Upper lobe of left lung (tissue), 6 donors: ENCODE measurements at places on chromosomes 4 and X. TPM values are rescaled to one million over a fixed set of nuclear protein-coding genes. Genes with fewer than 3 reads are reported as not detected.

DNA sequence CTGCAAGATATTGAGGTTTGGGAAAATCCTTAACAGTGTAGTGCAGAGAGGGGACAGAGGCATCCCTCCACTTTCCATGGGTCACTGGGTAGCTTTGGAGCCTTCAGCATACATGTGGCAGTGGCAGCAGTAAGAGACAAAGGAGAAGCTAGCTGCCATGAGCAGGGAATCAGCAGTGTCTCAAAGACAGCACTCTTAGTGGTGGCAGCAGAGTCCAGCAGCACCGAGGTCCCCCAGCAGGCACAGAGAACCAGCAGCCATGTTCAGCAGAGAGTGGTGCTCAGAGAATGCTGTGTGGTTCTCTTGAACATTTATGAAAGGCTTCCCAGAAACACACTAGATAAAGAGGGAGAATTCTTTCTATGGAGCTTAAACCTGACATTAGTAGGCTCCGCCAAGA, 308.5 kb downstream of the CENPC start:
- no peak for DNase-seq

- DNase-seq = peak; percentile 50
These were observed 770 bp downstream of the SMAD1 start for GRCh38 chr4:145482209-145483037.

DNA sequence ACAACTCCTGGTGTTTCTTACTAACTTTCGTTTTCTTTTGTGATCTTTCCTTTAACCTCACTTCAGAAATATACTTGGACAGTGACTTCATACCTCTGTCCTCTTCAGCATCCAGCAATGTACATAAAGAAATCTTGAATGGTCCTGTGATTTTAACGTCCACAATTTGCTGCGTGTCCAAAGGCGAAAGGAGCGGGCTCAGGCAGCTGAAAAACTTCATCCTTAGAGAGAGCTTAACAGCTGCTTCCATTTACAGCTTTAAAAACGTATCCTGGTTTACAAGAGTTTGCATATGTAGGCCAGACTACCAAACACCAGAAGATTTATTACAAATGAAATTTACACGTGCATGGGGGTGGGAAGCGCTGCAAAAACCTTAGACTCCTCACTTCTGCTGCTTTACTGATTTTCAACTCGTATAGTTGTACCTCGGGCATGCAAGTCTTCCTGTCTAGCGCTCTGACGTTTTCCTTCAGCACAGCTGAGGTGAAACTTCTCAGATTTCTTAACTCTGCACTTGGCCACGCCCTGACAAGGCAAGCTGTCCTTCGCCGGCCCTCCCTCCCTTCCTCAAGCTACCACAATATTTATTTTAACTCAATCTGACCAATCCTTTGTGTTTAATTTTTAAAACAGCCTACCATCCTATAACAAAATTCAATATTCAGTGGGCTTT, 406.4 kb downstream of the FAM47A start:
- no peak for DNase-seq

GRCh38 chr4:144318797-144319196, 178.3 kb upstream of the GYPA start:
- no peak for DNase-seq

GRCh38 chrX:72532366-72532765, 40.3 kb downstream of the HDAC8 start:
- DNase-seq = no peak

DNA sequence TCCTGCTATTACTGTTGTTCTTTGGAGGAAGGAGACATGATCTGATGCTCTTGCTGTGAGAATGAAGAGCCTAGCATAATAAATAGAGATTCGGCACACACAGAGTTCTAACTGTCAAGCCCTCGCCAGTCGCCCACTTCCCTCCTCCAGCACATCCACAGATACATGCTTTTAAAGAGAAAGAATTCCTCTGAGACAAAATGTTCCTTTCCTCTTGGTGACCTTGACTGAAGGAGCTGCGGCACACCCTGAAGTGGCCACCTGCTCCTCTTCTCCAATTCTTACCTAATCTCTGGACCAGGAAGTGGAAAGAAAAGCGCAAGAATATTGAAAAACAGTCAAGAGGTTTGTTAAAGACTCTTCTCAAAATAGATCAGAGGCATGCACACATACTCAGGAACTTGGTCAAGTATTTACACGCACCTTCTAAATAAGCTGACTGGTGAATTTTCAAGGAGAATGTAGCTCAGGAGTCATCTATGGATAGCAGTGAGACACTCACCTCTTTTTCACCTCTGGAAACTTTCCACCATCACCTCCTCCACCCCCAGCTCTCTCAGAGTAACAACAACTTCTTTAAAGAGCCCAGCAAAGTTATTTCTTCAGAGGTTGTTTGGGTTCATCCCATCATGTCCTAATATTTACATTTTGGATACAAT, 95.4 kb downstream of the PARM1 start:
- DNase-seq = peak; percentile 63

DNA sequence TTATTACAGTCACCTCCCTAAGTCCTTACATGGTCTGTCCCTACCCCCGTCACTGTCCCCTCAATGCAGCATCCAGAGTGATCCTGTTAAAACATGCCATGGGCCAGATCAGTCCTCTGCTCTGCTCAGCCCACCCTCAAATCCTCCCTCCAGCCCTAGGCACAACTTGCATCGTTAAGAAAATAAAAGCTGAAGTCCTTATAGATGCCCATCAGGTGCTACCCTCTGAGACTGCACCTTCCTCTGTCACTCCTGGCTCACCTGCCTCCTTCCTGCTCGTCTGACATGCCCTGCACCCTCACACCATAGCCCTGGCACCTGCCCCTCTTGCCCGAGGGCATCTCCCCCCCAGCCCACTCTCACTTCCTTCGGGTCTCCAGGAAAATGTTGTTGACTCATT, 4.1 kb downstream of the STK32B start:
- DNase-seq = no peak

- no peak for DNase-seq
These were observed 28.6 kb upstream of the ARHGAP24 start for GRCh38 chr4:85446141-85446861.

GRCh38 chr4:73066928-73067327, 2.6 kb downstream of the COX18 start:
- no peak for DNase-seq

GRCh38 chr4:108350332-108350731, 181.6 kb upstream of the LEF1 start:
- DNase-seq = peak; percentile 57

- DNase-seq = no peak
These were observed 24.0 kb downstream of the INTS6L start for GRCh38 chrX:135544338-135544948.

DNA sequence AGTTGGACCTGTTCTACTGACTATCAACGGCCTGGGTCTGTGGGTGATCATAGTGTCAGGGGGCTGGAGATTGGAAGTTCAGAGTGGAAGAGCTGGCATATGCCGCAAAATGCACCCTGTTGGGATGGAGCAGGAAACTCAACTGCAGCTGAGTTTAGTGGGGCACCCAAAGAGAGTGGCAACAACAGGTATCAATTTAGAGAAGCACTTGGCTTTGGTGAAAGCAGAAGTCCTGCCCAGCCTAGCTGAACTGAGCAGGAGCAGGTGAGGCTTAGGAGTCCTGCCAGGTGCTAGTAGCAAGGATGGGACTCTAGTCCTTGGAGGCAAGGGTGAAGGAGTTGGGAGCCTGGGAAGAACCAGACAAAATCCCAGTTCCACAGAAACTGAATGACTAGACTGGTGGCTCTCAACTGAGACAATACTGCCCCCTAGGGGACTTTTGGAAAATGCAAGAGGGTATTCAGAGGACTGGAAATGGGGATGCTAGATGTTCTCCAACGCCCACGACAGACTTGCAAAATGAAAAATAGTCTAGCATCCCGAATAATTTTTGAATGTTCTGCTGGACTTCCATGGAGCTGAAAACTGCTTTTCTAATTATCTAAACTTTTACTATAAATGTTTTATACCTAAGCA, 49.4 kb downstream of the RTL9 start:
- DNase-seq = no peak

- no peak for DNase-seq
These were observed 201.6 kb downstream of the DCTD start for GRCh38 chr4:182715548-182715947.

DNA sequence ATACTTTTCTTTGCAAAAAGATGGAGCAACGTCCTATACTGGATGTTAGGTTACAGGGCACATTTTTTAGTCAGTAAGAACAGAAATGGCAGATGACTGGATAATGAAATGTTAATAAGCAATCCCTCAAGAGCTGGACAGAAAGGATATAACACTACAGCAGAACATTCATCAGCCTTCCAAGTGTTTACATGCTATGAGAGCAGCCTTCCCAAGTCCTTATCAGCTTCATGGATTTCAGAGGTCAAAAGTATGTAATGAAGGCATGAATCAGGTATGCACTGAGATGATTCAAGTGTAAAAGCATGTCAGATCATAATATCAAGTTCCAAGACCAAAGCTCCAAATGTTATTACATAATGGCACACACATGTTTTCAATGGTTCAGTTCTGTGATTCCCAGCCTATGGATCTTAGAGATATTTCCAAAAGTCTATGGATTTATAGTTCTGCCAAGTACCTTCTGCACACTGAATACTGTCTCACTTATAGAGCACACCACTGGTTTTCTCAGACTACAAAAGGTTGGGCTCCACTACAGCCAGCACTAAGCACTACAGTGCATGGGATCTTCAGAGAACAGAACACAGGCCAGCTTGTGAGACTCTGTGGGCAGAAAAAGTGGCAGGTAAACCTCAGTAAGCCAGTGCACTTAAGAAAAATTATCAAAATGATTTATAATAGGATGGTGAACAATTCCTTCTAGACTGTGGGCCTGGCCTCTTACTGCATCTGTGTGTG, 49.2 kb downstream of the GPC4 start:
- DNase-seq = no peak

GRCh38 chr4:142583708-142584107, 262.4 kb downstream of the INPP4B start:
- no peak for DNase-seq

GRCh38 chrX:70444946-70445656, 466 bp downstream of the DLG3 start:
- DNase-seq = no peak

DNA sequence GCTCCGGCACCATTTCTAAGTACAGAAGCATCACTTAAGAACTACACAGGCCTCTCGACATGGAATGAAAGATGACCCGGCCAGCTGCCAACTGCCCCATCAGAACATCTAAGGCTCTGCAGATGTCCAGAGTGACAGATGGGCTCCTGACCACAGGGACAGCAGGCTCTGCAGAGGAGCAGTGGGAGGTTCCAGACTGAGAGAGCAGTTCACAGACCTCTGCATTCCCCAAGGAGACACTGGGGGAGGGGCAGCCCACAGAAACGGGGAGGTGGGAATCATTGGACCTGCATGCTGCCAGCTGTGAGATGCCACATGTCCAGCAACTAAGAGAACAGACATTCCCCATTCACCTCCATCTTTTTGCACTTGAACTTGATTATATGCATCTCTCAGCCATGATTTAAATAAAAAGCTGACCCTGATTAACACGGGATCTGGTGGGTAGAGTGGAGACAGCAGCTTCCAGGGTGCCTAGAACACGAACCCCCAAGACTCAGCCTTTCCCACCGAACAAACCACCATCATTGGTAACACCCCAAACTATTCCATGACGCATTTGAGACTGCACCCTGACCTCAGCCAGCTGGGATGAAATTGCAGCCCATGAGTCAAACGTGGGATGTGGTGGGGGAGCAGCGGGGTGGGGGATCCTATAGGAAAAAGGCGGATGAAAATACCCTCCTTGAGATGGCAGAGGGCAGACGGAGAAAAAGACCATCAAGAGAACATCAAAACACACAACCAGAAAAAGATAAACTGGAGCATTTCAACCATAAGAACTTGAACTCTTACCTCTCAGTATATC, 47.2 kb downstream of the AFAP1 start:
- DNase-seq = no peak

DNA sequence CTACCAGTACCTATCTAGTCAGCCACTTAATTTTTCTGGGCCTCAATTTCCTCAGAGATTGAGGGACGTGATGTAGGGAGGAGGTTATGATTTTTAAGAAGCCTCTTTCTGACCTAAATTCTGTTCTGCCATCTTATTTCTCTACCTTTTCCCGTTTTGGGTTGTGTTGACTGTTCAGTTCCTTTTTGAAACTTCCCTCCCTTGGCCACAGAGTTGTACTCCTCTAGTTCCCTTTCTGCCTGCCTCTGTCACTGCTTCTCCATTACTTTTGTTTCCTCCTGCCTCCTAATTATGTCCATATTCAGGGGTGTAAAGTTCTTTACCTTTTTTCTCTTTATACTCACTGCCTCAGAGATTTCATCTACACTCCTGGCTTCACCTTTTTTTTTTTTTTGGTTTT, 25.4 kb downstream of the CLCN5 start:
- DNase-seq = no peak

- no peak for DNase-seq
These were observed 162.5 kb upstream of the AFF2 start for GRCh38 chrX:148337873-148338272.

- no peak for DNase-seq
These were observed 29.1 kb downstream of the PHOX2B start for GRCh38 chr4:41719417-41719816.

DNA sequence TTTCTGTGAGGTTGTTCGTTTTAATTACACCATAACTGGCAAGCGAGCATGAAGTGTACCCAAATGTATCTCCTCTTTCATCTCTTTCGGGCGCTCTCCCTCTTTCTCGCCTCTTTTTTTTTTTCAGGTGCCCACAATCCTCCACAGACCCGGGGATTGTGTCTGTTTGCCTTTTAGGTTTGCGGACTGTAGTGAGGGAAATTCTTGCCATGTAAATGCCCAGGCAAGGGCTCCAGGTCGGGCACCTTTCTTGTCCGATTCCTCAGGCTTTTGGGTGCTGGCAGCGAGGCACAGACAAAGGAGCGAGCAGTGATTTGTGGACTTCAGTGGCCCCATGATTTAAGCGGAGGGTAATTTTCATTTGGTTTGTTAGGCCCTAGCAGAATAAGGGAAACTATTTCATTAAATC, 1.1 kb upstream of the PHOX2B start:
- DNase-seq = no peak

DNA sequence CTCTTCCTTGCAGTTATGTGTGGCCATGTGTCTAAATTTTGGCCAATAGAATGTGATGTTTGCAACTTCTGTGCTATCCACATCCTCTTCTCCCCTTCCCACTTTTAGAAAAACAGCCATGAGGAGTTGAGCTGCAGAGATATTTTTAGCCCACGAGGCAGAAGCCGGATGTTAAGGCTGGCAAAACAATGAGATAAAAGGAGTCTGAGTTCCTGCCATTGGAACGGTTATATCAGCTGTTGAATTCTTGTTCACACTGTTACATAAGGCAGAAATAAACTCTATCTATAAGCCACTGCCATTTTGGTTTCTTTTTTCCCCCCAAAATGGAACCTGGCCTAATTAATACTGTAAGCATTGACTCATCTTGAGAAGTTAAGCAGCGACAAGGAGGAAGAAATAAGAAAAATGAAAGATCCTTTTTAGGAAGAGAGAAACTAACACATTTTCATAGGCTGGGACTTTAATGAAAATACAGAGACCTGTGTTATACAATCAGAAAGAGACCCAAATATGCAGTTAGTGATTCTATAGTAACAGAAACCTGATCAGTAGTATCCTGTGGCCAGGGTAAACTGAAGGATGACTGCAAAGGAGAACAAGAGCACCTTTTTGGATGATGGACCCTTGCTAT, 200.5 kb downstream of the INPP4B start:
- DNase-seq = no peak

- DNase-seq = no peak
These were observed 95.3 kb downstream of the FANCB start for GRCh38 chrX:14777525-14777924.

- DNase-seq = no peak
These were observed 184.8 kb downstream of the FBXW7 start for GRCh38 chr4:152351080-152351479.

The PASD1 gene
- not detected for total RNA-seq

The IL3RA gene
- total RNA-seq = 33.3 TPM

The RAB41 gene
- total RNA-seq = not detected

The PCDH10 gene
- total RNA-seq = 0.63 TPM

The ATOH1 gene
- not detected for total RNA-seq

The TEC gene
- total RNA-seq = 12.6 TPM
